ENCODE measurements at places on chromosomes 3 and 15. TPM values are rescaled to one million over a fixed set of nuclear protein-coding genes. Genes with fewer than 3 reads are reported as not detected.

Gene PGBD4
- 4.5 TPM for total RNA-seq

Gene ARRDC4
- 22.6 TPM for total RNA-seq

Gene UCN2
- 0.10 TPM for total RNA-seq

Gene RYR3
- total RNA-seq, result 0.10 TPM

Gene FBXL22
- 0.52 TPM for total RNA-seq

Gene GRM7
- total RNA-seq, result not detected

Measured in mononuclear cell (primary cell).